CD4-positive, alpha-beta T cell treated with Interleukin-21 for 1 hour (primary cell): ENCODE measurements at places on chromosomes 2 and 18.

DNA sequence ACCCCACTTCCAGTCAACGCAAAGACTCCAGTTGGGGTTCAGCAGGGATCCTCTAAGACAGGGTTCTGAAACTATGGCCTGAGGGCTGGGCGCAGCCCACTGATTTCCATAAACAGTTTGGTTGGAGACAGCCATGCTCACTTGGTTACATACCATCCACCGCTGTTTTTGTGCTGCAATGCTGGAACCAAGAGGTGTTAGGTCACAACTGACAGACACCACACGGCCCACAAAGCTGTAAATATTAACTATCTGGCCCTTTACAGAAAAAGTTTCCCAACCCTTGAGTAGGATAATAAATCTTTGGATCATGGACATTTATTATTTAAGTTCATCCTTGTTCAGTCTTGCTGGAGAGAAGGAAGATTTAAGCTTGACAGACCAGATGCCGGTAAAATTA lies 8.4 kb upstream of the CD226 start:
- DNase-seq, result peak; percentile 40

DNA sequence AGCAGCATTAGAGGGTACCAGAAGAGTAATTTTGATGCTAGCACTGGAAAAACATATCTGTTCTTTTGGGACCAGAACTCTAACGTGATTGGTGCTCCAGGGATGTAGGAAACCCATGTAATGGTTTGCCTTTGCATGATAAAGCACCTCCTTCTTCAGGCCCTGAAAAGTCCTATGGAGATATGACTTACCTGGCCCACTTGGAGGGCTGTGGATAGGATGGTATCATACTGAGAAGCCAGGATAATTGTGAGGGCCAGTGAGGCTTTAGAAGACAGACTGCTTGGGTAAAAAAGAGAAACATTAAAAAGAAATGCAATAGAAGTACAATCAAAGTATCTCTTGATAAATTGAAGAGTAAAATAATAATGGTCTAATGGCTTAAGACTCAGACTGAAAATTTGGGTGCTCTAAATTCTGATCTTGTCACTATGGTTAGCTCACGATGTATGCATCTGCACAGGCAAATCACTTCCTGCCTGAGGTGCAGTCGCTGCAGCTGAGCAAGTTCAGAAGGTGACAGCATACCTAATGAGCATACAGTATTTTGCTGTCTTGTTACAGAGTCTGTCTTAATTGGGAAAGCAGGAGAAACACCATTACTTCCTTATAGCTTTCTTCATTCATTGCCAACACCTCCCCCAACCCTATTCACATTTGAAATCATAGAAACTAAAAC lies 371.5 kb downstream of the NUP35 start:
- no peak for DNase-seq

GRCh38 chr2:98308532-98308931 lies 37.7 kb upstream of the CNGA3 start:
- DNase-seq, result no peak

DNA sequence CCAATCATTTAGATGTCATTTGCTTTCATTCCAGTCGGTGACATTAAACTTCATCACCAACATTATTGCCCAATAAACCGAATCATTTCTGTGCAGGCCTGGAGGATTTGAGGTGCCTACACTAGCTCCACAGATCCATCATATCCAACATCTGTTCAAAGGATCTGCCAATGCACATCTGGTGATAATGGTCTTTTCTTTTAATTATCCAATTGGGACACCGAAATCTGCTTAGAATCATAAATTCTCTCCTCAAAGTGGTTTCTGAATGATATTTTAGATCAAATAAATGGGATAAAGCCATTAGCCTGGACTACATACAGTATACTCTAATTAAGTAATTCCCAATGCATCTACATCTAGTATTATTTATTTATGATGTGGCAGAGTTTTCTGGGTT lies 85.6 kb downstream of the ABCA12 start:
- no peak for DNase-seq

DNA sequence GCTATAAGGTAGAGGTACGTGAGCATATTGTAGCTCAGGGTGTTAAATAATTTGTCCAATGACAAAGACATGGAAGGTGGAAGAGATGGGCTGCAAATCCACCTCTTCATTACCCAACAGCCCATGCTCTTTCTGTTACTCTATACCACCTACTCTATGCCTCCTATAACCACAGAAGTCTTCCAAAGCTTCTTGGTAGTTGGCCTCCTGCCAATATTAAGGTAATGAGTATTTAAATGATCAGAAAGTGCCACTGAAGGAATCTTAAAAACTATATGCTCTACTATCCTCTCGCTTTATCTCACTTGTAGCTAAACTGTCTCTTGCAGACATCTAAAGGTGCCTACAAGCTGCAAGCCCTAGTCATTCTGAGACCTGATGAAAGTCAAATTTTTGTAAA lies 41.1 kb downstream of the SULT1C2 start:
- DNase-seq, result no peak

GRCh38 chr2:64780041-64780440 lies 126.3 kb upstream of the SERTAD2 start:
- DNase-seq, result no peak

GRCh38 chr18:6679201-6679600 lies 50.3 kb upstream of the ARHGAP28 start:
- DNase-seq, result no peak

- DNase-seq, result peak; percentile 61
Observed at GRCh38 chr2:174635015-174635593, 37.5 kb upstream of the WIPF1 start.

DNA sequence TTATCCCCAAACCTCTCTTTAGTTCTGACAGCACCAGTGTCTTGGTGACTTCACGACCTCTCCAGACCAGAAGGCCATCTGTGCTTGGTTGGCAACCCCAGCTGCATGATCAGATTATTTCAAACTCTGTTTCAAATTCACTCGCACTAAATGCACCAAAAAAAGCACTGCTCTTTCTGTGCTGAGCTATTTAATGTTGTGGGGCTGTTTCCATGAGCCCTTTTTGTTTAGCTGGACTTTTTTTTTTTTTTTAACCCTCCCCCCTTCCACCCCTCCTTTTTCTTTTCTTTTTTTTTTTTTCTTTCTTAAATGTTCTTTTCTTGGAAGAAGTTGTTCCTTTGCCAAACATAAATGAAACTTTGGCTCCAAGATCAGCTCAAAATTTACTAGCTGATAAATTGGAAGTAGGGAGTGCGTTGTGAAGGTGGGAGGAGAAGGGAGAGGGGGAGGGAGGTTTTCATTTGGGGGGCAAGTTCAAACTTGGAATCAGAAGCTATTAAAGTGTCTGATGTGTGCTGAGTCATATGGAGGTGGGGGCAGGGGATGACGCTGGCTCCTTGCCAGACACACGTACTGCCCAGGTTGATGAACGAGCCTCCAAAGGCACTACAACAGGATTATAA lies 543.0 kb upstream of the TNP1 start:
- no peak for DNase-seq

DNA sequence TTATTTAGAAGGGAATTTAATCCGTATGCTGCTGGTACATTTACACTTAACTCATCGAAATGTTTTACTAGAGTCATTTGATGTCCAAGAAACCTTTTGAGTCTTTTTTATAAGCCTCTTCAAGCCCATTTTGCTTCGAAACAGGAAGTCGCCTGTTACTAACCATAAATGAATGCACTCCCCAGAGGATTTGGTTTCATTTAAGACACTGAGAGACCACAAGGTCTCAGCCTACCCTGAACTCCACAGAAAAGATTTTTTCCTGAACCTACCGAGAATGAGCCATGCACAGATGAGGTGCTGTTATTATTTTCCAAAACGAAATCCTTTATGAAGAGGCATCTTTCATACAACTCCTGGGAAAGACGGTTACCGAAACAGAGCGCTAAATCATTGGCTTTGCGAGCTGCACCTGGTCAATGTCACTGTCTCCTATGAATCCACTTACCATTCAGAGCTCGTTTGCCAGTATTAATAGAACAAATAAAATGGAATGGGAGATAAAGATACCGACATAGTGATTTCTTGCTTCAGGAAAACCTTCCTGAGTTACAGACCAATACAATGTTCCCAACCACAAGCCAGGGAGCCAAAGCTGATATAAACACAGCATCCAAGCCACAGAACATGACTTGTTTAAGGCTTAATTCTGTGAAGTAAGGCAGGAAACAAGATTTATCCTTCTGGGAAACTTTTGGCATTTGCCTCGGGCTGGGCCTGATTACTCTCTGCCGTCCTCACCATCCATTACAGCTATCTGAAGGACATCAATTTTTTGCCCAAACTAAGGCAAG lies 382.1 kb downstream of the OSR1 start:
- no peak for DNase-seq

DNA sequence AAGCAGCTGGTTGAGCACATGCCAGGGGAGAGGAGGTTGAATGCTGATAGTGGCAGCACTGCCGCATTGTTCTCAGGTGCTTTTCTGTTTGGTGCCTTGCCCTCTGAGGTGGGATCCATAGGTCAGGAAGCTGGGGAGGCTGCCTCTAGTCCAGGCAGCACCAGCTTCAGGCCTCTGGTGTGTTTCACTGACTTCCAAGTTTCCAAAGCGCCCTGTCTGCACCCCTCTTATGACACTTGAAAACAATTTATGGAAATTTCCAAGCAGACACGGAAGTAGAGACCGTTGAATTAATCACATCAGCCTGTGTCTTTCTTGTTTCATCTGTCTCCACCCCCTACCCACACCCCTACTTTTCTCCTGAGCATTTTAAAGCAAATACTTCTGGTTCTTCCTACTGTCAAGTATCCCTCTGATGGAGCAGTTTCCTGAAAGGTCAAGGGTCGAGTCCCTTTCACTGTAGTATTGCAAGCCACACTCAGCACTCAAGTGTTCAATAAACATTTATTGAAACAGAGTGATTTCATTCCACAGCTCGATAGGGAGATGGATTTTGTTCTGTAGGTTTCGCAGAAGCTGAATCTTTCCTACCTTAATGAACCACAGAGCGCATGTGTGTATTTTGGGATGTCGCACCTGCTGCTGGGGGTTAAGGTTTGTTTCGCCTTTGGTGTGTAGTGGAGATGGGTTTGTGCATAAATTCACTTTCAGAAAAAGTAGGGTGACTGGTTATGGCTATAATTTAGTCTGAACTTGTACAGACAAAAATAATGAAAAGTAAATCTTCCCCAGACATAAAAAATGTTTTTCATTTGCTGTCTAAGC lies 21.4 kb downstream of the DGKD start:
- DNase-seq, result no peak

- DNase-seq, result no peak
Observed at GRCh38 chr2:217746808-217747207, 256.0 kb downstream of the TNS1 start.

DNA sequence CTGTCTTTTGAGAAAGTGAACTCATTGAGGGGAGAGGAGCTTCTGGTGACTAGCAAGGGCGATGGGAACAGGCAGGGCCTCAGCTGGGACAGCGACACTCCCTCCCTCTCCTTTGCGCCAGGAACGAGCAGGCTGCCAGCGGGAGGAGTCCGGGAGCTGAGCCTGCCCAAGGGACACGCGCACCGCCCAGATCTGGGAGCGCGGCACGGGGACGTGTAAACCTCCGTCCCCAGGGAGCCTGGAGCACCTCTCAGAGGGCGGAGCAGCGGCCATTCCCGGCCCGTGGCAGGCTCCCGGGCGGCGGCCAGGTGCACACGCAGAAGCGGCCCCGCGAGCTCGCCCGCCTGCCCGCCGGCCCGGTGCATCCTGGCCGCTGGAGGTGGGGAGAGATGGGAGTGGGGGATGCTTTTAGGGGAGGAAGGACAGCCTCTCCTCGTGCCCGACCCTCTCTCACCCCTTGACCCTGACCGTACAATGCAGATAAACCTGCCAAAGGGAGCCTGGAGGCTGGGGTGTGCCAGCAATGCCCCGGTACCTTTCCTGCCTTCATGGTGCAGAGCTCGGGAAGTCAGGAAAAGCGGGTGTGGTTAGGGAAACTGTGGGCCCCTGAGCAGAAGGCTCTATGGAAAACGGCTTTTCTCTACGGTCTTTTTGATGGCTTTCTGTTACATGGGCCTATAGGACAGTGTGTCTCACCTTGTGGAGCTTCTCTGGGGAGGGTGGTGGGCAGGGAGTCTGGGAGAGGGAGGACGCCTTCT lies 2.2 kb downstream of the AQP4 start:
- DNase-seq, result no peak

DNA sequence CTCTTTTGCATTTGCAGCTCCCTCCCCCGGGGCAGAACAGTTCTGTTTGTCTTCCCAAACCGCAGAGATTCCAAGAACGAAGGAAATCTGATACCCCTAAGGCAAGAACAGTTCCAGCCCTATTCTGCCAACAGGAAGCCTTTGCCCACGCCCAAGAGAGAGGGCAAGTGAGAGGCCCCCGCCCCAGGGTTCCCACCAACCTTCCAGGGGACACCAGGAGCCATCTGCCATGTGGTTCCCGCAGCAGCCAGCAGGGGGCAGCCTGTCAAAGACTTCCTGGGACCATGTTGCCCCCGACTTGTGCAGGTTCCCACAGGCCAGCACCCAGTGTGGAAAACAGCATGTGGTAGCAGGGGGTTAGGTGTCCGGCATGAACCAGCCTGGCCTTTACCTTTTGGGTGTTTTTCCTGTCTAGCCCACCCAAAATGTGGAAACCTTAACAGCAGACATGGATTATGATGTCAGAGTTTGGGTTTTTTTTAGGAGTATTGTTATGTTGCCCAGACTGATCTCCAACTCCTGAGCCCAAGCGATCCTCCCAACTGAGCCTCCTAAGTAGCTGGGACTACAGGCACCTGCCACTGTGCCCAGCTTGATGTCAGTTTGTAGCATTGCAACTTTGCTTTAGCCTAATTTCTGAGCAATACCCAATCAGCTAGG lies 21.7 kb upstream of the EFHD1 start:
- DNase-seq, result peak; percentile 65

- DNase-seq, result no peak
Observed at GRCh38 chr2:191166756-191167445, 16.1 kb upstream of the STAT4 start.

DNA sequence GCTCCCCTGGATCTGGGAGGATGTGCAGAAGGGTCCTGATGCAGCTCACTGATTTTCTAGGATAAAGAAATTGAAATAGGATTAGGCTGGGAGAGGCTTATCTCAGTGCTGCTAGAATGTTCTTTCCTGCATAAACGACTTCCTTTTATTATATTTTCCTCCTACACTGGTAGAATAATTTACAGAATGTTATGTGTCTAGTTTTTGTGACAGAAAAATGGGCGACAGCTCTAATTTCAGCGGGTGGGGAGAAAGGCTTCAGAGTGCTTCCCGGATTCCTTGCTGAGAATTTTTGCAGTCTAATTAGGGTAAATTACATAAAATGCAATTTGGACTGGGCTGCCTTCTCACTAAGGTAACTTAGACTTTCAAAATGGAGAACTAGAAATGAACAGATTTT lies 66.2 kb downstream of the SKA1 start:
- no peak for DNase-seq

DNA sequence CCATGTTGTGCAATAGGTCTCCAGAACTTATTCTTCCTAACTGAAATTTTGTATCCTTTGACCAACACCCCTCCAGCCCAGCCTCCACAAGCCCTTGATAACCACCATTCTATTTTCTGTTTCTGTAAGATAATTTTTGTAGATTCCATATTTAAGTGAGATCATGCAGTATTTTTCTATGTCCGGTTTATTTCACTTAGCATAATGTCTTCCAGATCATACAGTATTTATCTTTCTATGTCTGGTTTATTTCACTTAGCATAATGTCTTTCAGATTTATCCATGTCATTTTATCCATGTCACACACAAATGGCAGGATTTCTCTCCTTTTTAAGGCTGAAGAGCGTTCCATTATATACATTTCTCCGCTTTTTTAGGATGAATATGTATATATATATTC lies 24.4 kb upstream of the ONECUT2 start:
- no peak for DNase-seq
